Frontal cortex (tissue), 4 donors: ENCODE measurements at places on chromosomes 1 and 21. TPM values are rescaled to one million over a fixed set of nuclear protein-coding genes. Genes with fewer than 3 reads are reported as not detected.

DNA sequence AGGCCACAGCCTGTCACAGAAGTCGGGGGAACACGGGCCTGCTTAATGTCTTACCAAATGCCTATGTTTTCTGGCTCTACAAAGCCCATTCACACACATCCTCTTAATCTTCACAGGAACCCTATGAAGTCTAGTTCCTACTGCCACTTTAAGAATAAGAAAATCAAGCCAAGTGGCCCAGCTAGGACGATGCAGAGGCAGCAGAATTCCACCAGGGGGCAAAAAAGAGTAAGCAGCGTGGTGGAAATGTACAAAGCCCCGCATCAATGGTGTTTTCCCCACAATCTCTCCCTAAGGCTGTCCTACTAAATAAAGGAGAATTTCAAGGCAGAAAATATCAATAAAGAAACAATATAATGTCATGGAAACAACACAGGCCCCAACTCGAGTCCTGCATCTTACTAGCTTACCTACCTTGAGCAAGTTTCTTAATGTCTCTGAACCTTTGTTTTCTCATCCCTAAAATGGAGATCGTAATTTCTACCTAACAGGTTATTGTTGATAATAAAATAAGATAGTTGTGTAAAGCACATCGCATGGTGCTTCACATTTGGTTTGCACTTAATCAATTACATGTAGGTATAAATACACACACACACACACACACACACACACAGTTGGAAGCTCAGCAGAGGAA, 21.4 kb downstream of the SEC16B start:
- DNase-seq, result peak; percentile 26

DNA sequence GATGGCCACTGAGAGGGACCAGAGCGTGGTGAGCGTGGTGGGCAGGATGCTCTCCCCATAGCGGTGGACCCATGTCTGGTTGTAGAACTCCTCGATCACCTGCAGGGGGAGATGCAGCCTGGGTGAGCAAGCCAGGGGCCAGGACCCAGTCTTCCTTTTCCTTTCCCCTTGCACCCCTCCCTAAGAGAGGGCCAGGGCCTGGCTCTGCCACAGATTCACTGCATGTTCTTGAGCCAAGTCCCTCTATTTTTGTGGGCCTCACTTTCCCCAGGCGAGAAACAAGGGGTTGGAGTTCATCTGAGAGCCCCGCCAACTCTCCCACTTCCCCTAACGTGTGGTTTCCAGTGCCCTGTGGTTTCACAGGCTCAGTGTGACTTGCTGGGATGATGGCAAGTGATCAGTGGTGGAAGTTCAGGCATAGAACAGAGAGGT, 27.5 kb downstream of the SLC2A1 start:
- peak; percentile 67 for DNase-seq

GRCh38 chr1:197249324-197249723, 18.7 kb upstream of the CRB1 start:
- no peak for DNase-seq

GRCh38 chr1:31789259-31790065, 25.3 kb upstream of the ADGRB2 start:
- DNase-seq, result peak; percentile 86

Gene ERVH48-1
- total RNA-seq, result not detected

GRCh38 chr1:24468685-24469316, 33.8 kb upstream of the RCAN3 start:
- DNase-seq, result no peak

Gene DNASE2B
- not detected for total RNA-seq

- DNase-seq, result no peak
These were observed 241.5 kb downstream of the BARHL2 start for GRCh38 chr1:90475631-90476030.

DNA sequence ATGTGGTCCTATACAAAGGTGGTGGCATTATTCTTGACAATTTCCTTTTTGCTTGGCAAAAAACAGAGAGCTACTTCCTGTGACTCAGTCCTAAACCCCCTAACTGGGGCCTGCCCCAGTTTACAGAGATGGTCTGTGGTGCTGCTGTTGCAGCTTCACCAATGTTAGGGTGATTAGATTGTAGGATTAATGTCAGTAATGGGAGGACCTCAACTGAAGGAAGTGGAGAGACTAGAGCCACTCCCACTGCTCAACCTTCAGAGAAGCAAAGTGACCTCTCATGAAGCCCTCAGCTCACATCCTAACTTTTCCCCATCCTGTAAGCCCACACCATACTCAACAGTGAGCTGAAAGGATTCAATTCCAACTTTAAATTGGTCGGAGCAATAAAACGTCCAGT, 3.6 kb downstream of the S100A6 start:
- no peak for DNase-seq

Gene CLEC20A
- total RNA-seq, result not detected

DNA sequence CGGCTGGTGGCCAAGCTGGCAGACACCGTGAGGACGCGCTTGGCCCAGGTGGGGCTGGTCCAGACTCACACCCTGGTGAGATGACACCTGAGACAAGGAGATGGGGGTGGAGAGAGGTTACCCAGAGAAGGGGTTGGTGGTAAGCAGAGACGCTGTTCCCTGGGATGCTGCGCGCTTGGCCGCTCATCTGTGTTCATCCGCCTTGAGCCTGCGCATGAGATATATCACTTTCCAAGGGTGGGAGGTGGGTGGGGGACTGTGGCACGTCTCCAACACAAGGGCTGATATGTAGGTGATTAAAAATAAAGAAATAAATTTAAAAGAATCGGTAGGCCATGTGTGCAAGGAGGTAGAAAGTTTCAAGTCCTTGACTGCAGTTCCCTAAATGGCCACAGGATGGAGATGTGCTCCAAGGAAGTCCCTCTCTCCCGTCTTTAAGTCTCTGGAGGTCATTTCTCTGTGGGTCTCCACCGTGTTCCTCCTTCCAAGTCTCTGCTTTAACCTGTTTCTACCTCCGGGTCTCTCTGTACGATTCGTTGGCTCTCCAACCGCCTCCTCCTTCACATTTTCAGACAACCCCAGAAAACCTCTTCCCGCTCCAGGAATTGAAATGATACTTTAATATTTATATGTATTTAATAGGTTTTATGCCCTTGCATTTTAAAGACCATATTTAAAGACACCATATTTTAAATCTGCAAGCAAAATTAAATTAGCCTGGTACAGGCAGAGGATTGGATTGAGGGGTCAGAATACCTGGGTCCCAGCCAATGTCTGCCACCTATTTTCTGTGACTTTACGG, 4.5 kb downstream of the TTC24 start:
- peak; percentile 64 for DNase-seq
